HTR-8/SVneo (cell line): ENCODE measurements at places on chromosomes 12 and 14.

DNA sequence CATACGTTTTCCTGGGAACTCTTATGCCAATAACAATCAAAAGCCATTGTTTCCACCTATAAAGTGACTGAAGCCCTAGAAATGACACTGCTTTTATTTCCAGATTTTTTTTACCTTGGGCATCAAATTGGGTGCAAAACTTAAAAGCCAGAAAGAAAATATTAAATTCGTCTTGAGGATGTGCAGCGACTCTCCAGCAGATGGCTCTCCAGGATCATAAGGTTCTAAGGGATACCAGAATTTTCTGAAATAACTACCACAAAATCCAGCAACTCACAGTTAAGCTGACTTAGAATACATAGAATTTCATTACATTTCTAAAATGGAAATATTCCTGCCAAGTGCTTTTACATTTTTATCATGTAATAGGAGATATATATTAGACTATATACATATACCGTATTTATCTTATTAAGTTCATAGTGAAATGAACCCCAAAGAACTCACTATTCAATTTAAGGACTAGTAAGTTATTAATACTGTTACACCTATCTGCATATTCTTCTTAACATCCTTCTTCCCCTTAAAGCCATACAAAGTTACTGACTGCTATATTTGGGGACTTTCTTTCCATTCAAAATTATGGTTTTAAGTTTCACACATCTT lies 44.0 kb downstream of the ARMH4 start:
- peak; percentile 81 for DNase-seq

- no peak for DNase-seq
Observed at GRCh38 chr12:34396861-34397590, 374.7 kb downstream of the ALG10 start.

DNA sequence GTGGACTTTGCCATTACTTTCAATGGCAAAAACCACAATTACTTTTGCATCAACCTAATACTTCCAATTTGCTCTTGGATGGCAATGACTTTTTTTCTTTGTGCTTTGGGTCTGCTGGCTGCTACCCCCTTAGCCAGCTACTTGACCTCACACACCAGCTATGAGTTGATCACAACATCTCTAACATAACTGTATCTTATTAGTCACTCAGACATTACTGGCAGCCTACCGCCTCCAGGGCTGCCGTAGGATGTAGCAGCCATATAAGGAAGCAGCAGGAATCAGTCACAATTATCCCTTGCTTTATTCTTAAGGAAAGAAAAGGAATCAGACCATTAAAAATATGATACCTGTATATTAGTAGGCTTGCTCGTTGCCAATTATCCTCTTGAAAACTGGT lies 260.5 kb downstream of the ADAMTS20 start:
- DNase-seq = peak; percentile 25

DNA sequence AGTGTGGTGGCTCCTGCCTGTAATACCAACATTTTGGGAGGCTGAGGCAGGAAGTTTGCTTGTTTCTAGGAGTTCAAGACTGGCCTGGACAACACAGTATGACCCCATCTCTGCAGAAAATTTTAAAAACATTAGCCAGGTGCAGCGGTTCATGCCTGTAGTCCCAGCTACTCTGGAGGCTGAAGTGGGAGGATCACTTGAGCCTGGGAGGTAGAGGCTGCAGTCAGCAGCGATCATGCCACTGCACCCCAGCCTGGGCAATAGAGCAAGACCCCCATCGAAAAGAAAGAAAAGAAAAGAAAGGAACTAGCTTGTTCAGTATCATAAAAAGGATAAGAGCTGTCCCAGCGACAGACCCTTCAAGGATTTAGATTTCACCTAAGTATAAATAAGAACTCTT lies 18.1 kb upstream of the PWP1 start:
- DNase-seq = no peak

- DNase-seq = no peak
Observed at GRCh38 chr14:95502381-95502950, 14.0 kb downstream of the SYNE3 start.

DNA sequence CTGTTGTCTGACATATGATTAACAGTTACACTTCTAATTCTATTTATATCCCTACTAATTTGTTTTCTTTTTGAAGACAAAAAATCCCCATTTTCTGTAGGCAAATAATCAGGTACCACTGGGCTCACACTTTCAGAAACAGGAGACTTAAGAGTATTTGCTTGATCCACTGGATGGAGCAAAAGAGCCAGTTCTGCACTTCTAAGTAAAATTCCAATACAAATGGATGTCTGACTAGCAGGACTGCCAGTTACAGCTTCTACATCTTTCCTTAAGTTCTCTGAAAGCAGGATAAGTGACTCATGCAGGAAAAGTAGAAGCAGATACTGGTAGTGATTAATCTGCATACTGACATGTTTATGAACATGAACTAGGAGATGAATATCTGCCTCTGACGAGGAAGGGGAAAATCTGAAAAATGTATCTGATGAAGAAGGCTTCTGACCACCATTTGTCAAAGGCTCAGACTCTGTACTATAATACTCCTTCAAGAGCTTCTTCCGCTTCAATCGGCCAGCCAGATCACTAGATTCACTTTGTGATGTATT lies 73.8 kb upstream of the ANKS1B start:
- DNase-seq = peak; percentile 85

DNA sequence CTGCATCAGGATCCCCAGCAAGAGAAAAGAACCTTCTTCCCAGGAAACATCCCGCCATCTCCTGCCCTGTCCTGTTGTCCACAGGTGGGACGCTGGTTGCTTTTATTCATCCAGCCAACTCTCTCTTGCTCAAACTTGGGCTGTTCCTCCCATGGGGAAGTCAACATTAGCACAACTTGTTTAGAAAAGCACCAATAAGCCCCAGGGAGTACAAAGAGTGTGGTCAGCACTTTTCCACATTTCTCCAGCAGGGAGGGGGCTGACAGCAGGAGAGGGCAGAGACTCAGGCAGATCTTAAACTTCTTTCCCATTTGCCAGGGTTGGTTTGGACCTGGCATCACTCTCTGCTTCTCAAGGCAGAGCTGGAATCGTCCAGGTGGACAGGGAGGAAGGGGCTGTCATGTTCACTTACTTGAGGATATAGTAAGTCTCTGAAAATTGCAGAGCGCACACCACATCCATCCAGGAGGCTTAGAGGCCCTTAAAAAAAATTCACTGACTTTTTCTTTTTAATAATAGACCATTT lies 74.9 kb downstream of the RBM19 start:
- no peak for DNase-seq

- no peak for DNase-seq
Observed at GRCh38 chr12:130436741-130437501, 99.2 kb downstream of the PIWIL1 start.

DNA sequence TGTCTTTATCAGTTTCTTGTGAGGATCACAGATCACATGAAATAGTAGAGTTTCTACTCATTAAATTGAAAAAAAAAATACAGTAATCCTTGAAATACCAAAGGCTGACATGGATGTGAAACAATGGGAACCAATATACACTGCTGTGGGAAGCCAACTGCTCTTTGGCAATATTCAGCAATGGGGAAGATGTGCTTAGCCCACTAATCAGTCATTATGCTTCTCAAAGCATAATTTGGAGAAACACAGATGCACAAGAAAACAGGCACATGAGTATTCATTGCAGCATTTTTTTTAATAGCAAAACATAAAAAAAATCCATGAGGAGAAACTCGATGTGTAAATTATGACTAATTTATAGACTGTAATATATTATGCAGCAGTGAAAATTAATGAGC lies 40.6 kb downstream of the A2M start:
- DNase-seq = no peak

GRCh38 chr12:5904441-5904840 lies 40.6 kb downstream of the ANO2 start:
- DNase-seq = no peak

GRCh38 chr14:93136009-93136408 lies 20.3 kb upstream of the ITPK1 start:
- no peak for DNase-seq

DNA sequence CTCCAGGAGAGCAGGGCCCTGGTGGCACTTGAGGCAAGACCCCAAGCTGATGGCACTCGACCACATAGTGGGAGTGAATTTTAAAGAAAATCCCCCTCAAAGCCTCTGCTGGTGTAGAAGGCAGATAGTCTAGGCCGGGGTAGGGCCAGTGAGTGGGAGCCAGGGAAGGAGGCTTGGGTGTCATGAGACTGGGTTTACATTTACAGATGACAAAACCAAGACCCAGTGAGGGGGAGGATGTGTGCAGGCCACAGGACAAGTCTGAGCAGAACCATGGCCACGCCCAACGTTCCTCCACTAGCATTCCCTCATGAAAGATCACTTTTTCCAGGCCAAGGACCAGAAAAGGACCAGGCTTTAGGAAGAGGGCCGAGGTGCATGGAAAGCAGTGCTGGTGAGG lies 42.0 kb downstream of the EVL start:
- DNase-seq = no peak

DNA sequence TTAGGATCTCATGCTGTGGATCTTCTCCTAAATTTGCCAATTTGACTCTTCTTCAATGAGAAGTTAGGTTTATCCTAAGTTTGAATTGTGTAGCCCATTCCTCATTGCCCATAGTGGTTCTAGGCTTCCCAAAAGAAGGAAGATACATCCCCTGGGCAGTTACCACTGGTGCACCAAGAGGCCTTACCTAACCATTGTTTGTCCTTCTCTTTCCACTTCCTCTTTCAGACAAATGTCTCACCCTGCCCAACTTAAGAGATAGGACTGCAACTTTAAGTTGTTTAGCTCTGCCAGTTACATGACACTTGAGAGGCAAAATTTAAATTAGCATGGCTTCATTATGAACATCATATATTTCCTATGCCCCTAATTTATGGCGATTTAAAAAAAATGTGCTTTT lies 9.4 kb upstream of the KCNH3 start:
- no peak for DNase-seq

DNA sequence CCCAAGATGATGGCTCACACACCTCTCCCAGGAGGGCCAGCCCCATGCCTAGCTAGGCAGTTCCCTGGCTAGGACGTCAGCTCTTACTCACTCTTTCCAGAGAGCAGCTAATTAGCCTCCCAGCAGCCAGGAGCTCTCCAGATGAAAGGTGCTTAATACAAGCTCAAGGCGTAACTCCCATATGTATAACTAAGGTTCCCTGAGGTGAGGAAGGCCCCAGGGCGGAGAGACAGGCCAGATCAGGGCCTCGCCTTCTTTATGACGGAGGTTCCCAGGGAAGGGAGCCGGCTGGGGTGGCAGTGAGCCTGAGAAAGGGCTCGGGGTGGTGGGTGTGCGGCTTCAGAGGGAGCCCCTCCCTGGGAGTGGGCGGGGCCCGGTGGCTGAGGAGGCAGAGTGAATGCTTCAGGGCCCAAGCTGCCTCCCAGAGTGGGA lies 26.4 kb upstream of the ZFP36L1 start:
- DNase-seq = no peak

GRCh38 chr12:92259696-92260251 lies 114.1 kb upstream of the BTG1 start:
- DNase-seq = no peak

DNA sequence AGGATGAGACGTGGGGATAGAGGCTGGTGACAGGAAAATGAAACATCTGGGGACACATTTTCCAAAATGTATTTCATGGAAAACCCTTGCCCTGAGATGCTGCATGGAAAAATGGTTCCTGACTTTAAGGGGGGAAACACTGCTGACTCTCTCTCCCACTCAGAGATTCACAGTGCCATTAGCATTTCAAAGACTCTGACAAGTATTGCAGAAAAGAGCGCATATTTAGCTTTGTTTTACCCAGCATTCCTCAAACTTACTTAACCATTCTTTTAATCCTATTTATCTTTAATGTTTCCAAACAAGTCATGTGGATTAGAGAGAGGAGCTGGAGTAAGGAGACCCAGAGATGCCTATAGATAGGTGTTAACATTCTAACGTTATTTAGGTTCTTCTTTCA lies 141.8 kb upstream of the DYRK2 start:
- DNase-seq = no peak

- no peak for DNase-seq
Observed at GRCh38 chr12:75341873-75342272, 7.4 kb downstream of the GLIPR1L1 start.

DNA sequence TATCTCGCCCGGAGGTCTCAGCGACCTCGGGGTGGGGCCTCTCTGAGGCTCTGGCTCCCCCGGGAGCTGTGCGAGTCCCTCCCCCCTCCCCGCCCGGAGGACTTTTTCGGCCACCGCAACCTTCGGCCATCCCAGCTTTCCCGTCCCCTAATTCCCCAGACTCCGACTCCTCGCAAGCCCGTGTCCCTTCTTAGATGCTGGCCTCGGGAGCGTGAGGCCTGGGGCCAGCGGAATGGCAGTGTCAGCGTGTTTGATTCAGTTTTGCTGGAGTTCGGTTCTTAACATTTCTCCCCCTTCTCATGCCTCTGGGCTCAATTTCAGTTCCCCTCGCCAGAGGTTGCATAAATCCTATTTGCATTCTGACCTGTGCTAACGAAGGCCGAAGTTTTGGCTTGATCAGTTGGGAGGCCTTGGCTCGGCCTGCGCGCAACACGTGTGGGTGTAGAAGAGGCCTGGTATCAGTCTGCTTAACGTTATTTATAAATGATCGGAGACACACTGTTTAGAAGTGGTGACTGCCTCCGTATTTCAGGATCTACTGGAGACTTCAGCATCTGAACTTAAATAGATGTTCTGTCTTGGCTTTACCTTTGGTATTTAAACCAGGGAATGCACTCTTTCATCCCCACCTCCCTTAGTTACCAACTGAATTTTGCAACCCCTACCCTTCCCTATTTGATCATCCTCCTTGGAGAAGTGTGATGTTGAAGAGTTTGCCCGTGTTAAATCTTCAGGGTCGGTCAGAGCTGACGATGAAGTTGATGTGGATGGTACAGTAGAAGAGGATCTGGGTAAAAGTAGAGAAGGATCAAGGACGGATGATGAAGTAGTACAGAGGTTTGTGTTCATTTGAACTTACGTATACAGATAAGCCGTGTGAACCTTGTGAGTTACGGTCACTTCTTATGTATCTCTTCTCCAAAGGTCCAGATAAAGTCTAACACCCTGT lies 851 bp downstream of the HSP90B1 start:
- no peak for DNase-seq

GRCh38 chr14:90611936-90612335 lies 204.3 kb downstream of the TTC7B start:
- no peak for DNase-seq

- DNase-seq = no peak
Observed at GRCh38 chr14:89256951-89257350, 160.1 kb downstream of the FOXN3 start.

DNA sequence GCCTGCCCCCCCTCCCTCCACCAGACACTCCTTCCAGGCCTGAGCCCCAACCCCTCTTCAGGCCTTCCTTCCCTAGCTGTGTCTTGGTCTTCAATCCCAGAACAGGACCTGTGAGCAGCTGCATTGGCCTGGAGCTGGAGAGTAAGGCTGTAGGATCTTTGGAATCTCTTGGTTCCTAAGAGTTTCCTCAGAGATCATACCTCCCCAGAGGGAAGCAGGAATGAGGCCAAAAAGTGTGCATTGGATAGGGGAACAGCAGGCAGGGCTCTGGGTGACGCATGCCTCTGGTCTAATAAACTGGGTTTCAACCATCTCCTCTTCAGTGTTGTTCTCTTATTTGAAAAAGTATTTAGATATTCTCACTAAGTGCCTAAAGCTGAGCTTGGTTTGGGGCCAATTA lies 1.8 kb upstream of the SMARCD1 start:
- DNase-seq = no peak
